Sigmoid colon (tissue), 7 donors: ENCODE measurements at places on chromosomes 5 and 9.
A peak's percentile ranks its signal among the peaks of the same experiment; 100 is the strongest.

DNA sequence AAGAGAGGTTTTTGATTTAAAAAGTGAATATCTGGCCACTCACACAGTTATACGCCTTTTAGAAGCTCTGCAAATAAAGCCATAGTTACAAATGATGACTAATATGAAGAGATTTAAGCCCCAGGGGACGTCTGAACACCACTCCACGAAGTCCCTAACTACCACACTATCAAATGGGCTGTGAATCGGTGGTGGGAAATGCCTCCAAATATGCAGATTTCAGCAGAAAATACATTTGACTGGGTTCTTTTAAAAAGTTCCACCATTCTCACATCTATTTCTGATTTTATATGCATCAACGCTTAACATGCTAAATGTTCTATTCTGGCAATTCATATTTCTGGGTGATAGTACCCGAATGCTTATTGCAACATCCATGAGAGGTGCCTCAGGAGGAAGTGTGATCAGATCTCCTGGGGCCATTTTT, 22.5 kb downstream of the TICAM2 start:
- H3K4me1 ChIP-seq = no peaks in the 10 kb centered on the region
- H3K27me3 ChIP-seq = no peaks in the 10 kb centered on the region

GRCh38 chr5:169609716-169610115, 26.1 kb downstream of the SPDL1 start:
- no peak overlapping the region for H3K4me3 ChIP-seq
- H3K36me3 ChIP-seq = no peaks in the 10 kb centered on the region
- no peaks in the 10 kb centered on the region for H3K4me1 ChIP-seq
- DNase-seq = no peak
- H3K27ac ChIP-seq = no peak overlapping the region
- no peaks in the 10 kb centered on the region for H3K27me3 ChIP-seq

GRCh38 chr9:69898714-69899209, 78.1 kb downstream of the CFAP95 start:
- H3K27ac ChIP-seq = no peak overlapping the region
- H3K36me3 ChIP-seq = no peaks in the 10 kb centered on the region
- no peaks in the 10 kb centered on the region for H3K4me1 ChIP-seq
- no peaks in the 10 kb centered on the region for H3K27me3 ChIP-seq
- DNase-seq = no peak

GRCh38 chr9:127007638-127008037, 93.1 kb downstream of the RALGPS1 start:
- no peak overlapping the region for H3K27ac ChIP-seq
- no peaks in the 10 kb centered on the region for H3K36me3 ChIP-seq
- peaks cover 9% of the 10 kb centered on the region for H3K4me1 ChIP-seq

GRCh38 chr5:174872271-174872670, 147.9 kb downstream of the MSX2 start:
- no peaks in the 10 kb centered on the region for H3K4me1 ChIP-seq
- H3K36me3 ChIP-seq = no peaks in the 10 kb centered on the region
- no peaks in the 10 kb centered on the region for H3K27me3 ChIP-seq
- no peak overlapping the region for H3K27ac ChIP-seq

DNA sequence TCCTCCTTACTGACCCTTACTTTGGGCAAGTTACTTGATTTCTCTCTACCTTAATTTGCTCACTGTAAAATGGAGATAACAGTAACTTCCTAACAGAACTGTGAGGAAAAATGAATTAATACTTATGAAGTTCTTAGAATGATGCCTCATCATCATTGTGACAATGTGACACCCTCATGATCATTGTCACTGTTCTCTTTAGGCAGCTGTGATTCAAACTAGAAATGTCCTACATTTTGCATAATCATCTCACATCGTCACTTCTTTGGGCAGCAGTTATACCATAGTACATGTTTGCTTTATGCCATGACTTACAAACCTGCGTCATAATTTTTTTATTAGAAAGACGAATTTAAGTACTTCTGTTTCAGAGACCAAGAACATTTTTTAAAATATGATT, 9.7 kb downstream of the SLC30A5 start:
- no peaks in the 10 kb centered on the region for H3K4me1 ChIP-seq
- H3K36me3 ChIP-seq = peaks cover 25% of the 10 kb centered on the region
- DNase-seq = no peak
- H3K27me3 ChIP-seq = no peaks in the 10 kb centered on the region

DNA sequence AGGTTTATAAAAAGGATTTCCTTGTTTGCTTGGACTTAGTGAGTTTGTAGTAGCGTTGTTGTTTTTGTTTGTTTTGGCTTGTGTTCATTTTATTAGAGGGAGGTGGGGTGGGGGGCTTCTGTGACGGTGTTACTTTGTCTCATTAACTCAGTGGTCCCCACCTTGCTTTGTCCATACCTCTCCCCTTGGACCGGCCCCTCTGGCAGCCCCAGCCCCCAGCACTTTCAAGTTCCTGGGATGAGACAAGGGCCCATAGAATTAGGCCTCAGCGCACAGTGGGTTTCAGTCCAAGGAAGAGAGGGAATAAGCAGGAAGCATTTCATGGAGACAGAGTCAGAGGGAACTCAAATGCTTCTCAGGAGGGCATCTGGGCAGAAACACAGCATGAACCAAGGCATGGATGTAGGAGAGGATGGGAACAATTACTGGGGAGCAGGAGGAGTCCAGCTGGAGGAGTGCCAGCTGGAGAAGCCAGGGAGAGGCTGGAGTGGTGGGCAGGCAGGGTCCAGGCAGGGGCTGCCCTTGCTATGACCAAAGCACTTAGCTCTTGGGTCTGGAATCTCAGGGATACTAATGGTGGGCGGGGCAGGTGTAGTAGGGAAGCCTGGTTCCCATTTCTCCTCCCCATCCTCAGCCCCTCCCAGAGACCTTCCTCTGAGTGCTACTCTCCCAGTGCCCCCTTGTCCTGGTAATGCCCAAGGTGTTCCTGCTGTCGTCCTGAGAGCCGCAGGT, 23.5 kb upstream of the ENHO start:
- no peak overlapping the region for H3K27ac ChIP-seq
- no peak overlapping the region for H3K4me3 ChIP-seq
- DNase-seq = peak; percentile 40
- H3K27me3 ChIP-seq = no peaks in the 10 kb centered on the region
- H3K4me1 ChIP-seq = peaks cover 14% of the 10 kb centered on the region

DNA sequence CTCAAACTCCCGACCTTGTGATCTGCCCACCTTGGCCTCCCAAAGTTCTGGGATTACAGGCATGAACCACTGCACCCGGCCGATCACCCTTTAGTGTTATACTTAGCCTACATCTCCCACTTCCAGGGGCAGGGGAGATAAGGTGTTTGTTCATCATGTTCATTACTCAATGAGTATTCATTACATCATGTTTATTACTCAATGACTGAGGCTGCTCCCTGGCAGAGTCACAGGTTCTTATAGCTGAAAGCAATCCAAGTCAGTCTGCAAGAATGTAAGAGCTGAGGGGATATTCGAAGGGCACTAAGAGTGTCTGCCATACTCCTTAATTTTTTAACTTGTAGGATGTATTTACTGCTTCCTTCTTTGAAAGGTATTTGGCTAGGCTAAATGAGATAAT, 214.2 kb downstream of the SPATA31D1 start:
- H3K4me1 ChIP-seq = no peaks in the 10 kb centered on the region
- H3K27ac ChIP-seq = no peak overlapping the region
- H3K36me3 ChIP-seq = no peaks in the 10 kb centered on the region
- H3K27me3 ChIP-seq = no peaks in the 10 kb centered on the region
- no peak overlapping the region for H3K4me3 ChIP-seq

DNA sequence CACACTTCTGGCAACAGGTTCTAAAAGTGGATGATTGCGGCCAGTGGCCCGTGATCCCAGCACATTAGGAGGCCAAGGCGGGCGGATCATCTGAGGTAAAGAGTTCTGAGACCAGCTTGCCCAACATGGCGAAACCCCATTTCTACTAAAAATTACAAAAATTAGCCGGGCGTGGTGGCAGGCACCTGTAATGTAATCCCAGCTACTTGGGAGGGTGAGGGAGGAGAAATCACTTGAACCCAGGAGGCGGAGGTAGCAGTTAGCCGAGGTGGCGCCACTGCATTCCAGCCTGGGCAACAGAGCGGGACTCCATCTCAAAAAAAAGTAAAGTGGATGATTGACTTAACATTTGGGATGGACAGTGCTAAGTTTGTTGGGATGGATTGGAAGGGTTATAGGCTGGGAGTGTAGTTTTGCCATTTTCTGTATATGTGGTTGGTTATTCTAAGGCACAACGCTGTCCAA, 3.4 kb downstream of the MATR3 start:
- no peaks in the 10 kb centered on the region for H3K36me3 ChIP-seq
- no peaks in the 10 kb centered on the region for H3K27me3 ChIP-seq
- no peak overlapping the region for H3K4me3 ChIP-seq
- H3K4me1 ChIP-seq = peaks cover 73% of the 10 kb centered on the region
- DNase-seq = no peak

DNA sequence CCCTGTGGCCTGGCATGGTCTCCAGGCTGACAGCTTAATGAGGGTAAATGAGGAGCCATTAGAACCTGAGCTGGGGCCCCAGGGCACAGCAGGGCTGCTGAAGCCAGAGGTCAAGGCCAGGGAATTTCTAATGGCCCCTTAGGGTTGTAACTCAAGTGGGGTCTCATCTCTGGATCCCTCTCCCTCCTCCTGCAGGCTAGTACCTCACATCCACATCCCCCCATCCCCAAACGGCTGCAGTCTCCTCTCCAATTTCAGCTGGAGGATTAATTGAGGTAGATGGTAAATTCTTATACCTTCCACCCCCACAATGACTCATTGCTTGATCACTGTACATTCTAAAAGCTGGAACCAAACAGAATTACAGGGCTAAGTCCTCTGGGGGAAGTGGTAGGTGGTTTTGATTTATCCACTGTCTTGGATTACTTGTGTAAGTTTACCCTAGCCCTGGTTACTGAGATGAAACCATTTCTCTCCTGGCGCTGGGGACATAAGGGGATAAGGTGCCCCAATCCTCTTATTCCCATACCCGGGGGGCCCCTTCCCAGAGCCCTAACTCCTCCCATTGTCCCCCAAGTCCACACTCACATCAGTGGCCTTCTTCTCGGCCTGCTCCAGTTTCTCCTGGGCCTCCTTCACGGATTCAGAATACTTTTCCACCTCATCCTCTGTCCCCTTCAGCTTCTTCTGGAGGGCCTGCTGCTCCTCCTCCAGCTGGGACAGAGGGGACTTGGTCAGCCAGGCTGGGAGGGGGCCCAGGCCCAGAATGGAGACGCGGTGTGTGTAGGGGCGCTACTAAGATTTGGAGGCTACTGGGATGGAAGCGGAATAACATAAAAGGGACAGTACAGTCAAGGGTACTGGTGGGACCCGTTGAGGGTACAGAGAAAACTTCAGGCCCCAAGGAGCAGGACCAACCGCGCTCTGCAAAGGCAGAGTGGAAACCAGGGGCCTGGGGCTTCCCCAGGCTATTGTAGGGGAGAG, 875 bp downstream of the TPM2 start:
- no peak for DNase-seq
- peaks cover 29% of the 10 kb centered on the region for H3K4me1 ChIP-seq
- peaks cover 45% of the 10 kb centered on the region for H3K36me3 ChIP-seq
- no peaks in the 10 kb centered on the region for H3K27me3 ChIP-seq

DNA sequence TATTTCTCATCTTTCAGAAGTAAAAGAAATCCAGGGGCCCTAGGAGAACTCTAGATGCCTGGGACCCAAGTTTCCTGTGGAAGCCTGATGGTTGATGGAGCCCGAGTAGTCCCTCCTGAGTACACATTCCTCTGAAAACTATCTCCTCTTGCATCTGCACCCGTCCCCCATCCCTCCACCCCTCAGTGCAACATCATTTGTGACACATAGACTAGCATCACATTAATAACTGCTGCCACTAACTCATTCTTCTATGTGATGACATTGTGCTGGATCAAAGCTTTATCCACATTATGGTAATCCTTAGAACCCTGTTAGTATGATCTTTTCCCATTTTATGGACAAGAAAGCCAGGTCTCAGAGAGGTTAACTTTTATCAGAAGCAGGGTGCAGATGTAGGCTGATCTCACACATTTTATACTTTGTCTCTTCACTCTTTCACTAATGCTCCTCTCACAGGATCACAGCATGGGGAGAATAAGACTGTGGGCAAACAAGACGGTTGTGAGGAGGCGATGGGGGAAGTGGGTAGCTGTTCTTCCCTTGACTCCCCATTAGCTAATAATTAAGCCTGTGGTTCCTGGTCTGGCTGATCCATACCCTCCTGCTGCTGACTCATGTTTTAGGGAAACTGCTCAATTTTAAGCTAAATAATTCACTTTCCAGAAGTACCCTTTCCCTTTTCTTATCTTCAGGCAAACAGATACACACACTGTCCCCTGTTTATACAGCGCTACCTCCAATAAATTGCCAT, 3.9 kb upstream of the HK3 start:
- no peak overlapping the region for H3K4me3 ChIP-seq
- no peaks in the 10 kb centered on the region for H3K27me3 ChIP-seq
- peaks cover 59% of the 10 kb centered on the region for H3K36me3 ChIP-seq

DNA sequence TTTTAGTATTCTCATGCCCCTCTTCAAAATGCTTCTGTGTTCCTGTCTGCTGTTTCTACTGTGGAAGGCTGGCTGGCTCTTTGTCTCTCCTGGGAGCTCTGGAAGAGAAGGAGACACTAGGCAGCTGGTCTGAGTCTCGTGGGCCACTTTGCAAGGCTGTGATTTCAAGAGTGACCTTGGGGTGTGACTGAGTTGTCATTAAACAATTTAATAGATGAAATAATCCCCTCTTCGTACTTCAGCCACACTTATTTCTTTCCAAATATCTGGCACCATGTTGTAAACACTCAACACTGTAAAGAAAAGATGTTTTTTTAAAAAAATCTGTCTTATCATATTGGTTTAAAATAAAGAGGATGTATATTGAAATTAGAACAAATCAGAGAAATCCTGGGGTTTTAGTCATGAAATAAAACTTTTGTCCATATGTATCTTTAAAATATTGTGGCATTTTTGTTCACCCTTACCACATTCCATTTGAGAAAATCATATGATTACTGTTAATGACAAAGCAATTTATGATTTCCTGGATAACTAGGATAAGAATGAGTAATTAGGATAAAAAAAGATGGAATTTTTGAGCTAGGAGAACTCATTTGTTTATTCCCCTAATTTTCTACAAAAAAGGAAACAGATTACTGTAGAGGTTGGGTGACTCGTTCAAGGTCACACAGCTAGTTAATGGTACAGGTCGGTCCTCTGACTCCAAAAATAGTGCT, 200.8 kb downstream of the MAT2B start:
- H3K36me3 ChIP-seq = no peaks in the 10 kb centered on the region
- no peaks in the 10 kb centered on the region for H3K4me1 ChIP-seq
- H3K27ac ChIP-seq = no peak overlapping the region
- DNase-seq = no peak
- H3K27me3 ChIP-seq = no peaks in the 10 kb centered on the region

DNA sequence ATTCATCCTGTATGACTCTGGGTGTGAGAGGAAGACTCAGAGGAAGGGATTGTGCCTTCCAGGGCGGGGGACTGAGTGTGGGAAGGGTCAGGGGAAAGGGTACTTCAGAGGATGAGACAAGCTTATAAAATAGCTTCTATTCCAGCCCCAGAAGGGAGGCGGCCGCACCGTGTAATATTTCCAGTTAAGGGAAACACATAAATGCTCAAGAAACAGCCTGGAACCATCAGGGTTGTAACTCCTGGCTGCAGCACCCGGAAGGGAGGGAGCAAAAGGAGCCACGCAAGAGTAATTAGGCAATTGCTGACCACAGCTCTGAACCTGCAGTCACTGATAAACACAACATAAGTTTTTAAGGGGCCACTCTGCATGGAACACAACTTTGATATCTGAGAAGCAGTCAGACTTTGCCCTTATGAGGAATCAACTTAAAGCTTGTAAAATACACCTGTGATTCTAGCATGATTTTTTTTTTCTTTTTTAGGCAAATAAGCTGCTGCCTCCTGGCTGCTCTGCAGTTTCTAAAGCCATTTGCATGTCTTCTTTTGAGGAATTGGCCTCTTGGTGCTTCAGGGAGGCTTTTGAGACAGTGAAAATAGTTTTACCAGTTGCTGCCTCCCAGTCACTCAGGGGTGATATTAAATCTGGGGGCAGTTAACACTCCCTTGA, 382.7 kb downstream of the ENC1 start:
- peak overlapping the region; percentile 60 for H3K27ac ChIP-seq
- no peaks in the 10 kb centered on the region for H3K27me3 ChIP-seq
- no peaks in the 10 kb centered on the region for H3K4me1 ChIP-seq
- no peaks in the 10 kb centered on the region for H3K36me3 ChIP-seq
